Mammary epithelial cell (primary cell): ENCODE measurements at places on chromosomes 11 and 22. TPM values are rescaled to one million over a fixed set of nuclear protein-coding genes. Genes with fewer than 3 reads are reported as not detected.

The CCDC116 gene
- total RNA-seq: 0.17 TPM

DNA sequence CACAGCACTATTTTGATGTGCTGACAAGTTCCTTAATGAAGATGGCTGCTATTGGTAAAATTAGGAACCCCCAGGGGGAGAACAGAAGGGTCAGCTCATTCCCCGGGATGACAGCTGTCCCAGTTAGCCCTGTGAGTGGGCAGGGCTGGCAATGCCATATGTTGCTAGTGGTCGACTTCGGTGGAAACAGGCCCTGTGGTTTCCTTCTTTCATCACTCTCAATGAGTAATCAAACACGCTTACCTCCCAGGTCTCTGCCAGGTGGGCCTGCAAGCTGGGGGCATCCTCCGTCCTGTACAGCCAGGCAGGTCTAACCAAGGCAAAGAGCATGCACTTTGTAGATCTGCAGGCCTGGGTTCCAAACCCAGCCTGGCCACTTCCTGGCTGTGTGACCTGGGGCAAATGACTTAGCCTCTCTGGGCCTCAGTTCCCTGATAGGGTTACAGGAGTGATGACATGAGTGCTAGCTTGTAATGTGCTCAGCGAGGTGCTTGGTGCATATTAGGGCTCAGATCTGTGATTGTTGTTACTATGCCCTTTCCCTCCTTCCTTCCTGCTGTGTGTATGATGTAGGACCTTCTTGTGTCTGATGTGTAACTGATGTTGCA lies 85.2 kb downstream of the TSPAN18 start:
- DNase-seq: peak; percentile 35

GRCh38 chr11:69296890-69297786 lies 3.2 kb downstream of the MYEOV start:
- DNase-seq: peak; percentile 99

The TTC28 gene
- 27.5 TPM for total RNA-seq

The VSIG10L2 gene
- total RNA-seq: not detected in 2 replicates

The ALX4 gene
- under 0.01 TPM for total RNA-seq

The TENM4 gene
- 4.8 TPM for total RNA-seq

GRCh38 chr11:10731064-10731680 lies 19.9 kb upstream of the CTR9 start:
- no peak for DNase-seq

The CNIH2 gene
- 0.51 and 1.4 TPM in 2 replicates for total RNA-seq

The OR6T1 gene
- not detected in 2 replicates for total RNA-seq

GRCh38 chr11:34651551-34651950 lies 30.7 kb downstream of the EHF start:
- no peak for DNase-seq

The MFNG gene
- total RNA-seq: 40.9 and 48.9 TPM in 2 replicates

GRCh38 chr22:20423008-20423905 lies 14.4 kb downstream of the SCARF2 start:
- no peak for DNase-seq

GRCh38 chr22:40673017-40673416 lies 6.3 kb upstream of the MCHR1 start:
- DNase-seq: no peak

DNA sequence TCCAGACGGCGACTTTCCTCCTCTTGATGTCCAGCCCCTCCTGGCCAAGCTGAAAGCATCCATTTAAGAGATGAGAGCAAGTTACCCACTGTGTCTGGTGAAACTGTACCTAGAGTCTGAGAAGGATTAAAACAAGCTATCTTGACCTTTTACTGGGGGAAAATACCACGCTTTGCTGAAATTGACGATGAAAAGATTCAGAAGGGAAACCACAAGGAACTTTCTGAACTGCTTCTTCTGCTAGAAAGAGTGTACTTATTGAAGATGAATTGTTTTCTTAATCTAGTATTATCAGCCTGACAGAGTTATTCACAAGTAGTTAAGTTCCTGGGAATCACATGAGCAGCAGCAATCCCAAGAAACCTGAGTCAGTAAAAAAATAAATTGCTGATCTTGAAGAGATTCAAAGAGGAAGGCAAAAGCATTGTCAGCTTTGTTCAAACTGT lies 13.1 kb upstream of the MS4A6A start:
- DNase-seq: no peak

The UCP3 gene
- total RNA-seq: 1.2 TPM

DNA sequence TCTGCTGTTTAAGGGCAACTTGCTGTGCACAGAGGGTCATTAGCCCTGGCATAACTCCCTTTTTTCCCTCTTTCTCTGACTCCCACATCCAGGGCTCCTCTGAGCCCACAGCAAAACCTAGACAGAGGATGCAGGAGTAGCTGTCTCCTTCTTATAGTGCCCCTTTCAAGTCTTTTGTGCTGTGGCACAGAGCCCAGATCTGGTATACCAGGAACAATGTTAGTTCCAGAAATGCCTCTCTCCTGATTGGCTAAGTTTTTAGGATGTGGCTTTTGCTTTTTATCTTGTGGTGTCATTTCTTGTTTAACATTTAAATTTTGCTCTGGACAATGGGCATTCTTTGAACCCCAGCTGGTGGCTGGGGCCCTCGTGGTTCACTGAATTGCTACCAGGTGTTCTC lies 25.6 kb upstream of the RRM1 start:
- no peak for DNase-seq

The PKP3 gene
- total RNA-seq: 240 and 274 TPM in 2 replicates
